ENCODE measurements at places on chromosomes 3 and 15.

DNA sequence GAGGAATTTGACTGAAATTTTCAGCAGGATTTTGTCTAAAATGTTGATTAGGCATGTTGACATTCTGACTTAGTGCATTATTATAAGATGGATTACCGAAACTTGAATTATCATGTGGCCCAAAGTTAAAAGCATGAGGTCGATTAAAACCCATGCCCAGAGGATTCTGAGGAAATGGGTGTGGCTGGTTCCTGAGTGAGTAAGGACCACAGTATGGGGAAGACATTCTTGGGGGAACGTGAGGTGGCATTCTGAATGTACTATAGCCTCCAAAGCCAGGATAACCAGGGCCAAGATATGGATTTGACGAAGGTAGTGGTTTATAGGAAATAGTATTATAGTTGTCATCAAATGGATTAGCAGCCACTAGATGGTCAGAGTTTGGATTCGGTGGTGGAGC is 38.7 kb upstream of the DNAAF4 start:
- no peak for DNase-seq

DNA sequence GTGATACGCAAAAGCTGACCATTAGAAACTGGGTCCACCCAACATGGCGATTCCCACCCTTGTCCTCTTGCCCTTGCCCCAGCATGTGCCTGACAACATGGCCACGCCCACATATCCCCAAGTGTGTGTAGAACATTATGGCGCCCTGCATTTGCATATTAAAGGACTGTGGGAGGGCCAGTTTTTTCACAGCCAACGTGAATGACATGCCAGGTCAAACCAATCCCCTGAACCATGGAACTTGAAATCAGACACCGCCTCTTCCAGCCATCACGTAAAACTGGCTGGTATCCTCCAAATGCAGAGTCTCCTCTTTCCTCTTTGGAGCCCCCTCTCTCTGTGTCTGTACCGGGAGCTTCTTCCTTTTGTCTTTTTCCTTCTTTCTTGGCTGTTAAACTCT is 156.7 kb upstream of the EPHA6 start:
- no peak for DNase-seq

- DNase-seq, result no peak
Measured at GRCh38 chr15:52085299-52085698, 27.3 kb downstream of the BCL2L10 start.

DNA sequence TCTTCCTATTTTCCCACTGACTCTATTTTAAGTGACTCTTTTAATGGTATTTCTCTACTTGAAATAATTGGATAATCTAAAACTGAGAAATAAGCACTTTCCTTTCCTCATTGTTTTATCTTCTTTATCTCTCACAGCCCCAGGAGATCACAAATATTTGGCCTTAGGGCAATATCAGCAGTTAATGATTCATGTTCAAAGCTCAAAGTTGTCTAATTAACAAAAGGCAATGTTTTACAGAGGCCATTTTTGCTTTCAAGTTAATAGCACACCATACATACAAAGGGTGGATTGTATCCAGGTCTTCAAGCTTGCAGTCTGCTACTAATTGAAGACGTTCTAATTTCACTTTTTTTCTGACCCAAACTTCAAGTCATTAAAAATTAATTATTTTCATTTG is 120.1 kb downstream of the LRRN1 start:
- no peak for DNase-seq

All from NB4 (cell line).